ENCODE measurements at places on chromosomes 4 and X.

- DNase-seq, result peak; percentile 59
Measured at GRCh38 chrX:50691820-50692219, 122.2 kb downstream of the SHROOM4 start.

DNA sequence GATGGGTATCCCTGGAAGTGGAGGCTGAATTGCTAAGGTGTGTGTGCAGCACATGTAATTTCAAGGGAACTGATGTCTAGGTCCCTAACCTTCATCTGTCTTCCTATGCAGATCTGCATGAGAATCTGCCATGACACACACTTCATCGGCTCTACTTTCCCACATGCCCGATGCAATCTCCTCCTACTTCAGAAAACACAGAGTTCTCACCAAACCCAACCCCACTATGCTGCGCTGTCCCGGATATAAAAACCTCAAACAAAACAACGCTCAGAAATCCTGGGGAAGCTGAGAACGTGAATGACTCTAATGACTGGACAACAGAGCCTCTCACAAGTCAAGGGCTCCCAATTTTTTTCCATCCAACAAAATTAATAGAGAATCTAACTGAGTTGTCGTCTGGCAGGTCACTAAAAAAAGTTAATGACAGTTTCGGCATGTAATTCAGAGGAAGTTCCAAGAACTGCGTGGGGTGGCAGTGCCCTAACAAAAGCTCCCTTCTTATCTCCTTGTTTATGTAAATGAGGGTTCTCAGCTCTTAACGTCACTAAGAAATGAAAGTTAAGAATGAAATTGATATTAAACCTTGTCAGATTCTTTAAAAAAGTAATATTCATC lies 39.0 kb downstream of the STX18 start:
- DNase-seq, result peak; percentile 37

DNA sequence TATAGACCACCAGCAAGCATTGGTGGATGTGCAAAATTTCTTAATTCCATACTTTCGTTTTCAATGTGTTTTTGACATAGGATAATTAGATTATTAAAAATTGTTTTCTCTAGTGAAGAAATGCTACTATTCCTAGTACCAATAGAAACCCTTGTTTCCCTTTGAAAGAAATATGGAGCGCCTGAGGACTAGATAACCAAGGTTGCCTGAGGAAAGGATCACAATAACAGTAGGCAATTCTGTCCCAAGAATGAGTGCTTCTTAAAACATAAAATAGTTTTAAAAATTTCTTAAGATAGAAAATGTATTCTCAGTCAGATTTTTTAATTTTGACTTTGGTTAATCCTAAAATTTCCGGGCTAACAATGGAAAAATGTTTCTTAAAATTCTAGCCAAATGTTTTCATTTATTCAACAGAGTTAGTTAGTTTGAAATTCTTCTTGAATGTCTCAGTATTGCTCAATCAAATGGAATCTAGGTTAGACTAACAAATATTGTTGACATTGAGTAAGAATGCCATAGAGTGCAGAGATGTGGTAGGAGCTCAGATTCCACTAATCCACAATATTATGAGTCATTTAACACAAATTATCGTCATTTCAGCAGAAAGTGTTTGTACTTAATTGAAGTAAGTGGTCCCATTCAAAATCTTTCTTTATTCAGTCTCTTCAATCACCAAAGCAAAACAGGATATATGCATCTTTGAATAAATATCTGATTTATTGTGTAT lies 666.0 kb downstream of the GRID2 start:
- DNase-seq, result no peak

GRCh38 chr4:16663307-16663706 lies 235.1 kb downstream of the LDB2 start:
- no peak for DNase-seq

GRCh38 chr4:18859468-18859867 lies 837.9 kb upstream of the LCORL start:
- DNase-seq, result no peak

- DNase-seq, result no peak
Measured at GRCh38 chrX:36986231-36986630, 21.9 kb upstream of the FAM47C start.

DNA sequence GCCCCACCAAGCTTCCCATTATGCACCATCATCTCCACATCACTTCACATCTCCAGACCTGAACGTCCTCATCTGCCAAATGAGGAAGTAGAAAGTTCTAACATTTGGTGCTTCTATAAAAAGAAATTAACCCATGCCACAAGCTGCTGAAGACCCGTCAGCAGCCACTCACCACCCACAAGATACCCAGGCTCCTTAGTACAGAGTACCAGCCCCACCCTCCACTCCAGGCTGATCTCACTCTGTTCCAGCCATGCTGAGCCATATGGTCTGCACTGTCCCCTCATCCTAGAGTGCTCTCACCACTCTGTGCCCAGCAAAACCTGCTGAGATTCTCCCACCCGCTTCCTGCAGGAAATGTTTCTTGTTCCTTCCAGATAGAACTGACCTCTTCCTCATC lies 240.8 kb upstream of the PPARGC1A start:
- no peak for DNase-seq
